ELR (cell line): ENCODE measurements at places on chromosomes 2 and 18.

DNA sequence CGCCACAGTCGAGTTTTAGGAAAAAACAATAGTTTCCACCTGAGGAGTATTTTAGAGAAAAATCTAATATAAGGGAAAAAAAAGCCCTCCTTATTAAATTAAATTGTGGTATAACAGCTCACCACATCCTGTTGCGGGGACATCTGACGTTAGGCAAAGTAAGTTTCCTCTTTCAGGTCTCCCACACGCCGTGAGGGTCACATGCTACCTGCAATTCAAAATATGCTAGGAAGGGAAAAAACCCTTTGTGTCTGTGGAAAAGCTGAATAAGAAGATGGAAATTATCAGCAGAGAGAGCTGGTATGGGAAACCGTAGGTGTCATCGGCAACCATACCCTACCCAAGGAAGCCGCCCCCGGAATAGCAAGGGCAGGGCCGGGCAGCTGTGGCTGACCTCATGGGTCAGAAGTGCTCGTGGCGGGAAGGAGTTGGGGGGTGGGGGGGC lies 128.0 kb downstream of the NFATC1 start:
- no peak for DNase-seq

DNA sequence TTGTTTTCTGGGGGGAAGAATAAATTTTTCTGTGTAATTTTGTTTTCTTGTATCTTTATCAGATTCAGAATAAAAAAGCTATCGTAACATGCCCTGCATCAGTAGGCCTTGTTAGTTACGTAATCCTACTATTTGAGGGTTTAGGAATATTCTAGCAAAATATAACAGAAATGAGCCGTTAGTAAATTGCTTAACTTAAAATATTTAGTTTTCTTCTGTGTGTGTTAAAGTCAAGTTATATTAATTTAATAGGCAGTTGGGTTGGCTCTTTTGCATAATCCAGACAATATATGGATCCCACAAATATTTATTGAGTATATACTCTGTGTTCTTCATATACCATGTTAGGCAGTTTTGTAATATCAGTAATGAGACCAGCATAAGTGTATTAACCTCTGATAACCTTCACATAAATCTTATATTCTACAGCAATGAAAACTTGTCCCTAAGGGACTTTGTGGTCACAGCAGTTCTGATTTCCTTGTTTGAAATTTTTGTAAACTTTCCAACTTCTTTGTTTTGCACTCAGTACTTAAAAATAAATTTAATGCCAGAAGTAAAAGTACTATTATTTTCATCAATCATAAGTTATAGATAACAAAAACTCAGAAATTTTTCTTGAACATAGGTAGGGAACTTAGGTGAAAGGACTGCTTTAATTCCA lies 151.9 kb downstream of the FMNL2 start:
- no peak for DNase-seq

- DNase-seq = no peak
Measured at GRCh38 chr2:64284751-64285150, 140.5 kb upstream of the PELI1 start.

DNA sequence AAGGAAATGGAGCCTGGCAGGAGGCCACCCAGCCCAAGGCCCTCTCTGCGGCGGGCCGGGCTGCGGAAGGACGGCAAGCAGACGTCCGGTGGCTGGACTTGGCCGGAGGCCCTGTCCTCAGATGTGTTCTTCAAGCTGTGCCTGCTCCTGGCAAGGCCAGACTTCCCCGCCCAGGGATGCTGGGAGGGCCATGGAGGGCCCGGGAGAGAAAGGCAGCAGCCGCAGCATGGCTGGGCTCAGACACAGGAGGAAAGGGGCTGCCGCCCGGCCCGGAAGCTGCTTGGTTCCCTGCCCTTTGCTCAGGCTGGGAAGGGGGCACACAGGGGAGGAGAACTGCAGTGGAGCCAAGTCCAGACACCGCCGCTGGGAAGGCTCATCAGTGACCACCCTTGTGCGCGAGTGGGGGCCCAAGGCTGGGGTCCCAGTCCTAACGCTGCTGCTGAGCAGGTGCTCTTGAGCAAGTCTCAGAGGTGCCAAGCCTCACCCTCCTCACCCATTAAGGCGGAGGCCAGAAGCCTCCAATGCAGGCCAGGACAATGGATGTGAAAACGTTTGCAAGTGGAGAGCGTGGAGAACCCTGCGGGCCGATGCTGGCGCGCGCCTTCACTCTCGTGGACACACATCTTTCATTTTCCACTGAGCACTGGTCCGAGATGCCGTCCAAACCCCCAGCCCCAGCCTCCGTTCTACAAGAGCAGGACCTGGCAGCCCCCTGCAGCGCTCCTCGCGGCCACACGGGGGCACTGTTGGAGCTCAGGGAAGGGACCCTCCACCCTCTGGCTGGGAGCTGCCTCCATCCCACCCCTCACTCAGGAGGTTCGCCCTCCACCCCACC lies 7.9 kb downstream of the CROCC2 start:
- DNase-seq = peak; percentile 64

- DNase-seq = no peak
Measured at GRCh38 chr18:31246460-31246859, 71.5 kb upstream of the DSG1 start.

- no peak for DNase-seq
Measured at GRCh38 chr2:53234548-53234903, 533.1 kb upstream of the CHAC2 start.

- peak; percentile 43 for DNase-seq
Measured at GRCh38 chr2:201754717-201755415, 25.9 kb downstream of the ALS2 start.

DNA sequence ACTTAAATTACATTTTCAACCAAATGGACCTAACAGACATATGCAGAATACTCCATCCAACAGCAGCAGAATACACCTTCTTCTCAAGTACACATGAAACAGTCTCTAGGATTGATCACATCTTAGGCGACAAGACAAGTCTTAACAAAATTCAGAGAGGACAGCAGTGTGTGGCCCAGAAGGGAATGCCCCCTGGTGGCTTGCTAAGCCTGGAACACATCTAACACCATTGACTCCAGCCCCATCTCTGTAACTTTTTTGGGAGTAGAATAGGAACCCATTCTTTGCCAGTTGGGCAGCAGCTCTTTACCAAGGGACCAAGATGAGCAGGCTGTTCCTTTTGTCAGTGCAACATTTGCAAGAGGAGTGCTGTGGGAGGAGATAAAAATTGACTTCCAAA lies 249.9 kb downstream of the PLCL1 start:
- peak; percentile 41 for DNase-seq

DNA sequence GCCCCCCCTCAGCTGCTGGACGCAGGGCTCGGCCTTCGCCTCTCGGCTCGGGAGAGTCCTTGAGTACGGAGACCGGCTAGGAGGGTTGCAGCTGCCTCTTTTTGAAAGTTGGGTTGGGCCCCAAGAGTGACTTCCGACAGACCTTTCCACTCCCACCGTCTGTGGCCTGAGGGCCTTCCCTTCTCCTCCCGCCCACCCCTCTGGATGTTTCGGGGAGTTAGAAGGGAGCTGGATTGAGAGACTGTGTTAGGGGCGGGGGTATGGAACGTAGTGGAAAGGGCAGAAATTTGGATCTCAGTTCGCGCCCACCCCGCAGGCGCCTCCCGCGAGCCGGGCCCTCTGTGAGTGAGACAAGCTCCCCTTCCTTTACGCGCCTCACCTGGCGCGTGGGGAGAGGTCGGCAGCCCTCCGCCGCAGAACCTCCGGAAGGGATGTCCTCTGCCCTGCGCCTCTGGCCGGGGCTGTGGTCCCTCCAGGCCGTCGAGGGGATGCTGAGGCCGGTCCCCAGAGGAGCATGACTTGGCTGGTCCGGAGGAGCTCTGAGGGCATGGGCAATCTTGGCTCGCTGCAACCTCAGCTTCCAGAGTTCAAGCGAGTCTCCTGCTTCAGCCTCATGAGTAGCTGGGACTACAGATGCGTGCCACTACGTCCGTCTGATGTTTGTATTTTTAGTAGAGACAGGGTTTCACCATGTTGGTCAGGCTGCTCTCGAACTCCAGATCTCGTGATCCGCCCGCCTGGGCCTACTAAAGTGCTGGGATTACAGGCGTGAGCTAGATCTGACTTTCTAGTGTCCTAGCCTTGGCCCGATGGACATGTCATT lies 15.9 kb downstream of the C2orf74 start:
- DNase-seq = peak; percentile 45

DNA sequence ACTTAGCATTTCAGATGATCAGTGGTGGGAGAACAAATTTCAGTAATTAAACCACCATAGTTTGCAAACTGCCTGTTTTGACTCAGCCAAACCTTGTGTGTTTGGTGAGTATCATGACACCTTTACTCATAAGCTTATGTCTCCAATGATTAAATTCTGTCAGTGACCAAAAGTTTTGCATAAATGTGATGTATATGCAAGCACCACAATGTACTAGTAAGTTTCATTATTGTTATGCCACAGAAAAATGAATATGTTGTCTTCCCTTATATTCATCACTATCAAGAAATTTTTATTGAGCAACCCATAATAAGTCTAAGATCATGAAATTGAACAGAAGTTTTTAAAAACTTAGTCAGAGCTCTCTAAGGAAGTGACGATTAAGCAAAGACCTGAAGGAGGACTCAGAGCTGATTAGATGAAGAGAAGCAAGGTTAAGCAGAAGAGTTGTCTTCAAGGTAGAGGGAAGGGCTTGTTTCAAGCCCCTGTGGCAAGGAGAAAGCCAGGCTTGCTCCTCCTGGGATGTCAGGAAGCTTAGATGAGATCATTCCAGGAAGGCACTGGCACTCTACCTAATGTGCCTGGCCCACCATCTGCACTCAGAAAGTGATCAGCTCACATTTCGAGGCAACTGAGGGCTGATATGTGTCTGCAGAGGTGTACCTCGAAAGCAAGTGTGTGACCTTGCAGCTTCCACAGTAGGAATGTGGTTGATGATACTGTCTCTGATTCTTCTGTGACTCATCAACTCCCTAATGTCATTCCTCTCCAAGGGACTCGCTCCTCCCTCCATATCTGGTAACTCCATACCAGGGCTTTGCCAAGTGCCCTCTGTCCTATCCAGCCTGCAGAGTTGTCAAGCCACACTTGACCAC lies 54.7 kb downstream of the KCTD18 start:
- DNase-seq = peak; percentile 85

- no peak for DNase-seq
Measured at GRCh38 chr2:20728114-20728758, 61.3 kb downstream of the GDF7 start.

GRCh38 chr2:2586931-2587330 lies 255.9 kb upstream of the MYT1L start:
- DNase-seq = no peak

- peak; percentile 80 for DNase-seq
Measured at GRCh38 chr18:23131693-23132319, 3.5 kb upstream of the CABLES1 start.

DNA sequence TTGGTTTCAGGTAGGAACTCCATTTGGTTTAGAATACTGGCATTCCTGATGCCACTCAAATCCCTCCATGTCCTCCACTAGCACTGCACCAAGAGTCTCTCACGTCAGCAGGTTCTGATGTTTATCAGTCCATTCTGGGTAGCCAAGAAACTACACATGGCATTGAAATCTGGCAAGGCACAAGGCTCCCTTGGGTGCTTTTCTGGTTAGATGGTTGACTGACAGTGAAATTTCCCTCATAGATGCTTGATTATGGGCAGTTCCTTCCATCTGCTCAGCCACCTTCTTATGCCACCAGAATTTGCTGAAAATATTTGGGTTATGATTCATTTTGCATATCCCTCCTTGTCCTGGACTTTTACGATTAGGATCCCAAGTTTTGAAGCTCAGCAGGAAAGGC lies 32.6 kb downstream of the EDAR start:
- no peak for DNase-seq

- DNase-seq = no peak
Measured at GRCh38 chr2:108905906-108906305, 83.1 kb downstream of the EDAR start.

GRCh38 chr18:74081966-74082741 lies 65.5 kb downstream of the FBXO15 start:
- DNase-seq = peak; percentile 57

- DNase-seq = peak; percentile 28
Measured at GRCh38 chr2:169877398-169877797, 50.1 kb downstream of the UBR3 start.

DNA sequence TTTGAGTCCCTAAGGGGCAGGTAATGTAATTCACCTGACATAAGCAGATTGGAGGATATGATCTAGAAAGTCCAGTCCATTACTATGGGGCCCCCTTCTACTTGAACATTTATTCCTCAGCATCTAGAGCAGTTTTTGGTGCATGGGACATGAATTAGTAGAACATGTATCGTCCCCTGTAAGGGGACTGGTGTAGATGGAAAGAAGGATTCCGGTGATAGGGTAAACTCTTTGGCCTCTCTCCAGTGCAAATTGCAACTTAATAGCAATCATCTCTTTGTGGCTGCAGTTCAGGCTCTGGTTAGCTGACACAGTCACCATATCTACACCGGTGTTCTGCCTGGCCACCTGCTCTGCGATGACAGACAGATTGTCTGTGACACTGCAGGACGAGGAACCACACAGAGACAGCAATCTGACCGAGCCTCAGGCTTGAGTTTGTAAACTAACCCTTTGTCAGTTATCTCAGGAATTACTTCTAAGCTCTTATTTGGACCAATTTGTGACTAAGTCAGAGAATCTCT lies 6.4 kb upstream of the SLC8A1 start:
- no peak for DNase-seq

GRCh38 chr2:163077241-163077640 lies 238.7 kb upstream of the KCNH7 start:
- DNase-seq = no peak
